ENCODE measurements at places on chromosomes 4 and X.

GRCh38 chrX:28697732-28698131 lies 110.5 kb downstream of the IL1RAPL1 start:
- DNase-seq = no peak

DNA sequence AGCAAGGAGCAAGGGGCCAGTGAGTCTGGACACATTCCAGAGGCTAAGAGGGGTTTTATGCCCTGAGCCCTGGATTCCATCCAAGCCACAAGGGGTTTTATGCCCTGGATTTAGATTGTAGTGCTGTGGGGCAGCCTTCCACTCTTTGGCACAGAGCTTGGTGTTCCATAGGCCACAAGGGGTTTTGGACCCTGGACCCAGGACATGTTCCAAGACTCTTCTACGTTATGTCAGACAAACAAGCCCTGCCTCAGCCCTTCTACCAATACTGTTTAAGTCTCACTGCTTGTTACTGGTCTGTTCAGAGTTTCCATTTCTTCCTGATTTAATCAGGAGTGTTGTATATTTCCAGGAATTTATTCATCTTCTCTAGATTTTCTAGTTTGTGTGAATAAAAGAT lies 12.8 kb upstream of the SCARB2 start:
- DNase-seq = no peak

GRCh38 chr4:156692016-156692415 lies 279.6 kb downstream of the PDGFC start:
- DNase-seq = no peak

GRCh38 chrX:31808357-31808756 lies 736.5 kb upstream of the FTHL17 start:
- no peak for DNase-seq

GRCh38 chrX:150548684-150549083 lies 19.7 kb upstream of the MTM1 start:
- no peak for DNase-seq

DNA sequence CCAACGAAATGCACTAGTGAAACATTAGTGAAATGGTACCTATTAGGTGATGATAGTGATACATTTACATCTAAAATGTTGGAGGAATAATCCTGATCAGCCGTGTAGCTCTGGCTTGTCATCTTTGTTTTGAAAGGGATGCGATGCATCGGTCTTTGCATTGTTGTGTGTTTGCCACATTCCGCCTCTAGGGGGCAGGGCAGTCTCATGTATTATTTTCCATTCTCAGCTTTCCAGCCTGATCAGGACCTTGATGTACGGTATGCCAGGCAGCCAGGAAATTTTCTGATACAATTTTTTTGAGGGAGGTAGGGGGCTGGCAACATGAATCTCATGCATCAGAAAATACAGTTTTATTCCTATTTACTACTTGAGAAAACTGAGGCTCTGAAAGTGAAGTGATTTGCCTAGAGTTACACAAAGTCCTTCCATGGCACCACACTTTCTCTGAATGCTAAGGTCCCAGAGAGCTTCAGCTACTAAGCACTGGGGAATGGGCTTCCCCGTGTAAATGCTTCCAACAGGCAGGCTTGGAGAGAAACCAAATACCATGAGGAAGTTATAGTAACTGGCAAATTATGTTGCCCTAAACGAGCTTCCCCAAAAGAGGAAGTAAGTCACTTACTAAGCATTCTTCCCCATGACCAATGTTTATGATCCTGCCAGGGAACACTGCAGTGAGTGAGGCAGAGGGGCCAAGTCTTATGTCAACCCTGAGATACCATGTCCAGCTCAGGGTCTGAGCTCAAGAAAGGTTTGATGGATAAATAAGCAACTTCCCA lies 31.8 kb upstream of the IQSEC2 start:
- peak; percentile 56 for DNase-seq

GRCh38 chr4:87444741-87445140 lies 22.4 kb downstream of the NUDT9 start:
- DNase-seq = no peak

- DNase-seq = no peak
These were observed 19.5 kb upstream of the C4orf54 start for GRCh38 chr4:99677161-99677560.

- DNase-seq = no peak
These were observed 383 bp upstream of the TBC1D19 start for GRCh38 chr4:26583538-26583864.

DNA sequence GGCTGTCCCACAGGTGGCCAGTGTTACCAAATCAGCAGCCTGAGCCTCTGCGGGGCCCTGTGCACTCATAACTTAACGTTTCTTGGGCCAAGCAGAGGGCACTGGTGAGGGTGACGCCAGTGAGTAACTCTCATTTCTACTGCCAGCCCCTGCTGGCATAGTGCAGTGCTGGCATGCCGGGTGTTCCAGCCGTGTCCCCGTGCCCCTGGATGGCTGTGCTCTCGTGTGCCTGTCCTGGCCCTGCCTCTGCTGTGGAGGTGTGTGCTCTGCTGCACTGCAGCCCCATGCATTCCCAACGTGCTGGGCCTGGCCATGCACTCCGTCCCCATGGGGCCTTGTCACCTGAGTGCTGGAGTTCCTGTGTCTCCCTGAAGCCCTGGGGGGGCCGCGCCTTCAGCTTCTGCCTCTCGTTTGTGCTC lies 14.7 kb downstream of the TBC1D14 start:
- DNase-seq = no peak

DNA sequence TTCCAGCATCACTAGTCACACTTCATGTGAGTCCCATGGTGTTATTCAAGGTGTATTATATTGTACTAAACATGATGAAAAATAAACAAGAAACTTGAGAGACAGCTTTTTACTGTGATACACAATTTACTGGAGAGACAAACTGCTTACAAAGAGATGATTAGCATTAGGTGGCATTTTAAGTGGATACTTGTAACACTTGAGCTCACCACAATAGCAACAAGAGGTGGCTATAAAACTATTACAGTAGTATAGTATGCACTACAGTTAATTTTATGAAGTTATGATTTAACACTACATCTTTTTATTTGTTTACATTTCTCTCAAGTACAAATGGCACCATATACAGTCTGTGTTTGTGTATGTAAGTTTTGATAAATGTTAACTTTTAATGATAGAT lies 246.6 kb downstream of the PARM1 start:
- no peak for DNase-seq

- no peak for DNase-seq
These were observed 94.8 kb downstream of the GPRIN3 start for GRCh38 chr4:89212666-89213381.

- no peak for DNase-seq
These were observed 43.1 kb downstream of the DDIT4L start for GRCh38 chr4:100147198-100147597.
